ENCODE measurements at places on chromosomes 13 and 19.

DNA sequence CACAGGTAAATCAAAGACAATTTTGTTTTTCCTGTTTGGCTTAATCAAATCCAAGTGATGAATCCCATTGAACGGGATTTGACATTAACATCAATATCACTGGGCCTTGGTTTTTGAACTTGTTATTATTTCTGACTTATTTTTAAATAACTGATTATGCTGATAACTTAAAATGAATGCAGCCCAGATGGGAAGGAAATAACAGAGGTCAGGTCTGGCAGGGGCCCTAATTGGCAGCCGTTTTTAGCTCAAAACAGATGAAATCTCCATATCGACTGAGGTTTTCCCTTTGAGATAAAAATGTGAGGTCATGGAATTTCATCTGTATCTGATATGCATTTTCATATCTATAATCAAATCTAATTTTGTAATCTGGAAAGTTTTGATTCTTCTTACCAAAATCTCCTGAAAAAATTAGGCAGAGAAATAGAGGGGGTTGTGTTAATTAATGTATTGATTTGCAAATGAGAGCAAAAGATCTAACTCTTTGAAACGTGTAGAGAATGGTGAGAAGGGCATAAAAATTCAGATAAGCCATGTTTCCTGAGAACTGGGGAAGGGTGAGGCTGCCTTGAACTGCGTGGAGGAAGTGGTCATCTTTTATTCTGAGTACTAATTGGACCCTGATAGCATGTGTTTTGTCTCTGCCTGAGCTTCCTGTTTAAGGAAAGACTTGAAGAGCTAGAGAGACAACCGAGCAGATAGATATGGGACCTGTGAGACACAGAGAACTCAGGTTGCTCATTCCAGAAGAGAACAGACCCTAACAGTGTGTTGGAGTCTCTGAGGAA is 98.2 kb upstream of the C1QTNF9B start:
- no peak for DNase-seq

DNA sequence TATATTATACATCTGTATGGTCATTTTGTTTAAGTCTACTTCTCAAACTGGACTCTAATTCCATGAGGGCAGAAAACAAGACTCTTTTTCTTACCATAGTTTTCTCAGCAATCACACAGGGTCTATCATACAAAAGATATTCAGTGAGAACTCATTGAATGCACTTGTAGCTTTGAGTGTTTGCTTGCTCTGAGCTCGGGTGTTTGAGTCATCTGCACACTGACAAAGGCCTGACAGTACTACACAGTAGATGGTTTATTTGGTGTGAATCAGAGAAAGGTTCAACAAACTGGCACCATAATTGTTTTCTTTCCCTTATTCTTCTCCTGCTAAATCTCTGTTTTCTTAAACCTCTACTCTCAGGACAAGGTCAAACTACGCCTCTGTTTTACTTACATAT is 586.4 kb downstream of the LMO7 start:
- no peak for DNase-seq

- no peak for DNase-seq
Observed at GRCh38 chr13:73985783-73986182, 148.4 kb downstream of the KLF12 start.

DNA sequence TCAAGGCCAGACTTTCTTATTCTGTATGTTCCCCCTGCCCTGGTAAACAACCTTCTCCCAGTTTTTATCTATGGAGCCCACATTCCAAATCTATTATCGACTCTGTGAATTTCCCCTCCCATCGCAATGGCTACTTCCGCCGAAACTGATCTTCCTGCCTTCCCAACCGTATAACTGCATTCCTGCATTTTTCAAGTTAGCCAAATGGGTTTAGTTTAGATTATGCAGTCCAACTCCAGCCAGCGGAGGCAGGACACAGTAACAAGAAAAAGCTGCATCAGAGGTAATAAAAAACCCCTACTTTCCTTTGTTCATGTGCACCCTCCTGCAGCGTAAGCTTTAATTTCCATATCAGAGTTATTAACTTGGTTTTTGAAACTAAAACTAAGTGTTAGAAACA is 112.2 kb upstream of the ZNF91 start:
- no peak for DNase-seq

GRCh38 chr13:28541966-28542365 is 47.0 kb upstream of the FLT1 start:
- DNase-seq = peak; percentile 83

- DNase-seq = peak; percentile 81
Observed at GRCh38 chr19:4759388-4760284, 31.9 kb upstream of the FEM1A start.

GRCh38 chr13:105569816-105570215 is 965.6 kb downstream of the EFNB2 start:
- DNase-seq = no peak

DNA sequence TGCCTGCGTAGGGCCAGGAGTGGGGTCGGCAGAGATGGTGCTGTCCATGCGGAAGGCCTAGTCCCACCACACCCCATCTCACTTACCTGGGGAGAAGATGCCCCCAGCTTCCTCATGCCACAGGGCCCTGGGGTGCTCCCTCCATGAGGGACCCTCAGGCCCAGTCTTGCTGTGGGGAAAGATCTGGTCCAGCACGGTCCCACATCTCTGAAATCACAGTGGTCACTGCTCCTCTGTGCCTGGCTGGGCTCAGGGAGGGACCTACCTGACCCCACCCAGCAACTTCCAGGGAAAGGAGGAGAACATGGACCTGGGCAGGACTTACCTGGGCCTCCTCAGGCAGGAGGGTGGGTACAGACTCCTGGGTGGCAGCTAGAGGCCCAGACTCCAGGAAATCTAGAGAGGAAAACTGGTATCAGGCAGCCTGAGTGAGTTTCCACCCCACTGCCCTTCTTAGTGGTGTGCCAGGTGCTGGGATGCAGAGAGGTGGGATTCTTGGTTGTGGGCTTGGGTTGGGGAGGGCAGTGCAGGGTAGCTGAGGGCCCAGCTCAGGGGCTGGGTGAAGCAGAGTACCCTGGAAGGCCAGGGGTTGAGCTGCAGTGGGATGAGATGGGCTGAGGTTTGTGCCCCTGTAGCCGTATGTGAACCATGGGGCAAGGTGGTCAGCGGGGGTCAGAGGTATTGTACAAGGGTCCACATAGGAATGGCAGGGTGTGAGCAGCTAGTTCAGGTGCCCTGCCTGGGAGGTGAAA is 3.8 kb downstream of the MZF1 start:
- no peak for DNase-seq
